Kidney epithelial cell (primary cell): ENCODE measurements at places on chromosomes 3 and 15.
A peak's percentile ranks its signal among the peaks of the same experiment; 100 is the strongest.

GRCh38 chr15:79849789-79850188 is 47.0 kb downstream of the MTHFS start:
- no peak for DNase-seq

GRCh38 chr3:10248984-10249748 is 907 bp downstream of the TATDN2 start:
- DNase-seq, result no peak

DNA sequence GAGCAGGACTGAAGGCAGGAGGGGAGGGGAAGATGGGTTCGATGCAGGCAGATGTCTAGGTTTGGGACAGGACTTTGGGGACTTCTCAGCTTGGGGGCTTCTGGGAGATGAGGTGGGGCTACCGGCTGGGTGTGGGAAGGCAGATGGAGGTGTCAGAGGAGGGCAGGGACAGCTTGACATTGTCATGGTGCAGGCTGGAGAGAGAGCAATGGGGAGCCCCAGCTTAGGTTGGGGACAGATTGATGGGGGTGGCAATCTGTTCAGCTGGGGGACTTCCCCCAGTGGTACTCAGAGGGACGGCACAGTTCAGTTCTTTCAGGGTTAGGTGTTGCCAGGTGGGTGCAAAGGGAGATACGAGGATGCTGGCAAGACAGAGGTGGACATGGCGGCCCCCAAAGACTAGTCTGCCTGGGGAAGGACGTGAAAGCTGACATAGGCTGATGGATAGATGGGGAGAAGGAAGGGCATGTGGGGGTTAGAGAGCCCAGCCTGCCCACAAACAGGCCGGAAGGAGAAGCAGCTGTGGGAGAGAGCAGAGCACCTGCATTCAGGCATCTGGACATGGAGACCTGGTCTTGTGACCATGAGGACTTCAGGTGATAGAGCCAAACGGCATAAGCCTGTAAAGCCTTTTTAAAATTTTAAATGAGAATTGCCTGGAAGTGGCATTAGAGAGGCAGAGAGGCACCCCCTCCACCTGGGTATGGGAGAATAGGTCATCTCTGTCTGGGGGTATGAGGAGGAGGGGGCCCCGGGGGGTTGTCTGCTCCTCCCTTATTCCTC is 21.1 kb downstream of the ACAA1 start:
- no peak for DNase-seq

DNA sequence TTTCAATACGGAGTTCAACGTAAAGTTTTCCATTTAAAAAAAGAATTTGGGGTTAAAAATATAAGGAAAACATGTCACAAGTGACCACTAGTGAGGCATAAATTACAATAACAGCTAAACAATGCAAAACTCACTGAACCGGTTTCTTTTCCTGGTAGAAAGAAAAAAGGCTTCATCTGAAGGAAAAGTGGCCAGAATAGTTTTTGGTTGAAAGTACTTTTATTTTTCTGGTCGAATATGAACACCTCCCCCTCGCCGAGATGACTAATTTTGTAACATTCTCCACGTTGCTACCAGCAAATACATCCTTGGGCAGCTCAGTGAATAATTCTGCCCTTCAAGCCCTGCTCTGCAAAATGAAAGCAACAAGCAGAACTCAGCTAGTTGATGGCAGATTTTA is 3.9 kb upstream of the SRGAP3 start:
- DNase-seq, result peak; percentile 31

DNA sequence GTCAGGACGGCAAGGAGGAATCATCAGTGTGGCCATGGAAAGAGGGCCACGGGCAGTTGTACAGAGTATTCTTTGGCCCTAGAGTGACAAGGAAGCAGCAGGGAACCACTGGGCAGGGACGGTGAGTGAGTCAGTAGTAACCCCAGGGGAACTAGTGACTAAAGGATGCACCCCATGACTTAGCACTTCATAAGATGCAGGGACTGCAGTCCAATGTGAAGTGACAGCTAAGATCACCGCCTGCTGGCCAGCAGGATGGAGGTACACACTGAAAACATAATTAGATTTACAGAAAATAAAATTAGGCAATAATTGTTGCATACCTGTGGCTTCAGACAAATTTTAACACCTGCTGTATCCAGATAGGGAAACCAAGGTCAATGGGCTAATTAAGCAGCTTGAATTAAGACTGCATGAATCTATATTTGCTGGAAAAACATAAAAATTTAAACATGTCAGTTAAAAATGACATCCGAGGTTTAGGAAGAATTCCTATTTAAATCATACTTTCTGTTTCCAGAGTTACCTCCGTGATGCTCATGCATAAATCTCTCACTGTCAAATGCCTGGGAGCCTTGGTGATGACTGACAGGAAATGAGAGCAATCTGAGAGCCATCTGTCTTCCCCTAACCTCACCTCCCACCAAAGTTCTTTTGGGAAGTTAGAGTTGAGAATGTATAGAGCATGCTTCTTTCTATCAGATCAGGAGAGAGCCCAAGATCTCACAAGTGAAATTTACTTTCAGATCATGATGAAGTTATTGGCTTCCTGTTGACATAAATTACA is 56.5 kb downstream of the DCLK3 start:
- no peak for DNase-seq

GRCh38 chr15:63135804-63136203 is 14.1 kb downstream of the LACTB start:
- DNase-seq, result no peak

DNA sequence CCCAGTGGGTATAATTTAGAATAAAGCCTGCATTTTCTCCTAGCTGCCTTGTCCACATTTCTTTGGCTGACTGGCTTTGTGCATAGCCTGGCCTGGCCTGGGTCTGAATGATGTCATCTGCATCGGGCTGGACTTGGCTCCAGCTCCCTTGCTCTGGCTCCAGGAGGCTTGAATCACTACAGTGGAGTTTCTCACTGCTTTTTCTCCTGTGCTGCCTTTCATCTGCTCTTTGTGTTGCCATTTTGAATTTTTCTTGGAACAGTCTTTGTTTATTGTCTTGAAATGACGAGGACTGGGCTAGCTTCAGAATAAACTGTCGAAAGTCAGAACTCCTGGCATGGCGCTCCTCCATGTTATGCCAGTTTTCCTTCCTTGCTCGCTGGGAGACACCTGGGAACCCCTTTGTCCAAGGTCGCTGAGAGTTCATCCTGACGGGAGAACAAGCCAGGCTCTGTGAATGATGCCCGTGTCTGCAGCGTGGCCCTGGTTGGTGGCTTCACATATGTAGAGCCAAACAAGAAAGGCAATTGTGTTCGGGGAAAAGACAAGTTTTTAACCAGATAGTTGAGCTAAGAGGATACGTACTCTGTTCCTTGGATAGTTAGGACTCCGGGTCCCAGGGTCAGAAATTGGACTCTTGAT is 258.9 kb downstream of the PDZRN3 start:
- DNase-seq, result no peak

GRCh38 chr3:143753006-143753405 is 95.3 kb downstream of the SLC9A9 start:
- DNase-seq, result no peak

- DNase-seq, result no peak
Observed at GRCh38 chr3:64667887-64668581, 19.8 kb downstream of the ADAMTS9 start.

- no peak for DNase-seq
Observed at GRCh38 chr3:58568572-58569286, 8.5 kb downstream of the FAM107A start.

DNA sequence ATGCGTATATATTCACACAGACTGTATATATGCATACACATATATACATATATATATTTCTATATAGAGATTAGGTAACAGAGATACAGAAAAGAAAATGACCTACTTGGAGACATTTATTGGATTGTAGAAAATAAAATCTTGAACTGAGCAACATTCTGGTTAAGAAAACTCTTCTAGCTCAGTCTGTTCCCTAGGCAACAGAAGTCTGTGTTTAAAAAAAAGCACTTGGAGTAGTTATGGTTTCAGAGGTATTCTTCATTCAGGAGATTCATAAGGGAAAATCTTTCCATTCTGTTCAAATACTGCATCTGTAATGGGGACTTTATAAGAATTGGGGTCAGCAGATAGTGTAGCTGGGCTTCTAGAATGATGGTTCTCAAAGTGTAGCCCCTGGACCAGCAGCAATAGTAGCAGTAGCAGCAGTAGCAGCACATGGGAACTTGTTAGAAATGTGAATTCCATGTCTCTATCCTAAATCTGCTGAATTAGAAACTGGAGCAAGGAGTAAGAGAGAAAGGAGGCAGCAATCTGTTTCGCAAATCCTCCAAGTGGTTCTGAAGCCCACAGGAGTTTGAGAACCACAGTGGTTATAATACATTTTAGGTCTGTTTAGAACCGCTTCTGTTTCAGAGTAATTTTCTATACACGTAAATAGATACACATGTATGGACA is 112.8 kb upstream of the TMEM108 start:
- no peak for DNase-seq

DNA sequence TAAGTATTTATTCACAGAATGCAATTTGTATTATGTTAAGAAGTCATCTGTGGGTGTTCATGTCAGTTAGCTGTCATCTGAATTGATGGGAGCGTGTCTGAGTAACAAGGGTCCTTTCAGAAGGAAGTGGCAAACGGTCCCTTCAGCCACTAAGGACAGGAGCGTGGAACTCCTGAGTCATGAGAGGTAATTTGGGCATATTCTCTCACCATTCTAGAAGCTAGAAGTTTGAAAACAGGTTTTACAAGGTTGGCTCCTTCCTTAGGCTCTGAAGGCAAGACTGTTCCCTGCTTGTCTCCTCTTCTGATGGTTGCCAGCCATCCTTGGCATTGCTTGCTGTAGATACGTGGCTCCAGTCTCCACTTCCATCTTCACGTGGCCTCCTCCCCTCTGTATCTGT is 19.7 kb downstream of the ABHD2 start:
- DNase-seq, result no peak

- no peak for DNase-seq
Observed at GRCh38 chr3:43704697-43705096, 14.0 kb downstream of the ABHD5 start.

- no peak for DNase-seq
Observed at GRCh38 chr15:76961268-76962011, 29.9 kb downstream of the RCN2 start.

GRCh38 chr3:46297658-46298423 is 55.6 kb downstream of the CCR3 start:
- DNase-seq, result no peak

DNA sequence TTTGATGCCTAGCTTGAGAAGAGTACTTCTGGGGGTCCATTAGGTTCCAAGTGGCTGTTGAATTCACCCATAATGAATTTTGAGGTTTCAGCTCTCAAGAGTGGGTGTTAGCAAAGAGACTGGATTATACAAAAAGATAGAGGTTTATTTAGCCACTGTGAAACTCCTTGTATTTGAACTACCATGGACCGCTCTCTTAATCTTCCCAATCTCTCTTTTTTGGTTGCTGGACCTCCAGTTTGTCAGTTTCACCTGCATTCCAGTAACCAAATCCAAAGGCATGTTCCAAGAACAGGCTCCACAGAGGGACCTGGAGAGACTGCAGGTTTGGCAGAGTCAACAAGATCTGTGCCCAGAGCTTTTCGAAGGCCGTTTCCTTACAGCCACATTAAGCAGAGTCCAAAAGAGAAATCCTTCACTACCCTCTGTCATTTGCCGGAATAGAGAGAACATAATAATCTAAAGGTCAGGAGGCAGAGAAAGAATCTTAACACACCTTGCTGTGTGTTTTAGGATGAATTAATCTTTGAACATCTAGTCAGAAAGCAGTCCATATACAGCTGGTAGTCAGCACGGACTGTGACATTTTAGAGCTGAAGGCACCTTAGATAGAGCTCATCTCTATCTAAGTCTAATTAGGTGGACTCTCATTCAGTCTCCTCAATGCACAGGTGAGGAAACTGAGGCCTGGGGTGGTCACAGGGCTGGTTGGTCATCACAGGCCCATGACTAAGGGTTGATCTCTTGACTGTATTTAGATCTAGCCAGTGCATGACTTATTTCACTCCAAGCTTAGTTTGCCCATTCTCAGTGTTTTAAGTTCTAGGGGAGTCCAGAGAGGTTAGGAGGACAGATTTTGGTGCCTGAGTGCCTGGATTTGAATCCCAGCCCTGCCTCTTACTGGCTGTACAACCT is 1.3 kb downstream of the ABHD2 start:
- no peak for DNase-seq

- no peak for DNase-seq
Observed at GRCh38 chr3:54875596-54876268, 52.1 kb downstream of the LRTM1 start.

GRCh38 chr3:78794431-78794830 is 973.4 kb downstream of the ROBO1 start:
- DNase-seq, result no peak

DNA sequence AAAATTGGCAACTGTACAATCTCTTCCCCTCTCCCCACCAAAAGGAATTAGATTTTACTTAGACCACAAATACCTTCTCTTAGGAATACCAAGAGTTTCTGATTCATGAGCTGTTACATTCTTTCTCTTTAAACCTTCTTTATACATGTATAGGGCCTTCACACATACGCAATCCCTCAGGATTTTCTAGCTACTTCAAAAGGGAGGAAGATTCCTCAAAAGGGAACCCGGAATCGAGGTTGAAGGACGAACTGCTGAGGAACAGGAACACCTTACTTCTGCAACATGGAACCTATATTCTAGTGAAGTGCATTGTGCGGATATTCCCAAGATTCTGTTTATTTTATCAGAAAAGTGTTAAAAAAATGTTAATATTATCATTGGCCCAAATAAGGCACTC is 52.3 kb downstream of the GABRB3 start:
- DNase-seq, result no peak

DNA sequence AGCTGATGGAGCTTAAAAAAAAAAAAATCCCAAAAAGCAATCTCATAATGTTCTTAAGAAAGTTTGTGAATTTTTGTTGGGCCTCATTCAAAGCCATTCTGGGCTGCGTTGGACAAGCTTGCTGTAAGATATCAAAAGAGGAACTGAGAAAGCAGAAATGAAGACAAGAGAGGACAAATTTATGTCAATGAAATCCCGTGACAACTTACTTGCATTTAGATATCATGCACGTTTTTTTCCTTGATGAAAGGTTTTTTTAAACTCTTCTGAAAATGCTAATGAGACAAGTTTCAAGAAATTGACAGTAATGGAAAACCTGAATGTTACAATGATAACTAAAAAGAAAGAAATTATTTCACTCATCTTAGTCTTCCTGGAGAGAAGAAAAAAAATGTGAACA is 662.9 kb downstream of the SQOR start:
- DNase-seq, result no peak

DNA sequence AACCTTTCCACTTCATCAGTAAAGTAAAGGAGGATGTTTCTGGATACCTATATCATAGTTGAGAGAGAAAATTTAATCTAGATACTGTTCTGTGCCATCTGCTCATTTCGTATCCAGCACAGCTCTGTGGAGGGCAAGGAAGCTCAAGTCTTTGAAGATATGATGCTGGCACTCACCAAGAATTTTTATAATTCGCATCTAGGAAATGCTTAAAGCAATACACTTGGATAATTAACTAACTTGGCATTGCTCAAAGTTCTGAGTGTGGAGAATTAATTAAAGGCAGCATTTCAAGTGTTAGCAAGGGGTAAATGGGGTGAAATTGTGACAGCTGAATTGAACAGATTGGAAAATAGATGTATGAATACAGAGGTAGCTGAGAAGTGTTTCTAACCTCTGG is 213.2 kb downstream of the KCNMB2 start:
- no peak for DNase-seq

- no peak for DNase-seq
Observed at GRCh38 chr3:89180334-89180733, 72.9 kb downstream of the EPHA3 start.
